ENCODE measurements at places on chromosomes 11 and 22. TPM values are rescaled to one million over a fixed set of nuclear protein-coding genes. Genes with fewer than 3 reads are reported as not detected.

DNA sequence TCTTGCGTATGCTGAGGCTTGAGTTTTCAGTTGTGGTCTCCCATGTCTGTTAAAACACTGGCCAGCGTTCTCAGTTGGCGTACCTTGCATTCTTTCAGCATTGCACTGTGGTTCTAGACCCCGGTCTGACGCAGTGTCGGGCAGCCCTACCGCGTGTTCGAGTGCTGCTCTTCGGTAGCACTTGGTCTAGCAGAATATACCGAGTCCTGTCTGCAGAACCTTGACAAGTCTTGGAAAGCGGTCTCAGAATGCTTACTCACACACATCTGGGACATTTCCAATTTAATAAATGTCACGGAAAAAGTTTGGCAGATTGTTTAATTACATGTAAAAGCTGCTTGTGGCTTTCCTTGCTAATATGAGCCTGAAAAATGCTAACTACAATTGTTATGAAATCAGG, 32.6 kb downstream of the PPFIA1 start:
- DNase-seq: no peak

GRCh38 chr11:44780940-44781631, 54.3 kb downstream of the TSPAN18 start:
- no peak for DNase-seq

DNA sequence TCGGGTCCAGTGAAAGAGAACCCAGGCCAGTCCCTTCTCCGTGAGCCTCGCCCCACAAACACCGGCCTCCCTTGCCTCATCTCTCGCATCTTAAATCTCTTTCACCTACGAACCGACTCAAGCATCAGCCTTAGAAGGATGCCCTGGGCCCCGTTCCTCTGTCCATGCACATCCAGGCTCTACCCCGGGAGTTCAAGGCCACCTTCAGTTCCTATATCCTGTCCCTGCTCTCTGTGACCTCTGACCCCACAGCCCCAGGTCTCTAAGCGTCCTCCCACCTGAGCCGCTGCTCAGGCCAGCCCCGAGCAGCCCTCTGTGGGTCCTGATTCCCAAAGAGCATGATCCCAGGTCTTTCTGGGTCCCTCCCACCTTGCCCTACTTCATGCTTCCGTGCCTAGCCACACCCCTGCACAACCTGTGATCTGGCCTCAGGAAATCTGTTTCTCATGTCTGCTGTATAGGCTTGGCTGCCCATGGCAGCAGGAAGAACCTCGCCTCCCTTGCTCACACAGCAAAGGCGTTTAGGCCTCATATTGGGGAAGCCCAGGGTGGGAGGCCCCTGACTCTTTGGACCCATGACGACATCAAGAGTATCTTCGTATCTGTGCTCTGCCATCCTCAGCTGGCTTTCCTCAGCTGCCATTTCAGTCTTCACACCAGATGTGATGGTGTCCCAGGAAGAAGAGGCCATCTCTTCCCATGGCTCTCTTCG, 77.5 kb upstream of the SEPTIN5 start:
- DNase-seq: no peak

MUC6 gene
- not detected for total RNA-seq

OR51B4 gene
- not detected for total RNA-seq

MMP8 gene
- total RNA-seq: not detected
